ENCODE measurements at places on chromosomes 6 and 20. TPM values are rescaled to one million over a fixed set of nuclear protein-coding genes. Genes with fewer than 3 reads are reported as not detected.

- no peak for DNase-seq
Observed at GRCh38 chr20:1874450-1875182, 20.6 kb upstream of the SIRPA start.

DNA sequence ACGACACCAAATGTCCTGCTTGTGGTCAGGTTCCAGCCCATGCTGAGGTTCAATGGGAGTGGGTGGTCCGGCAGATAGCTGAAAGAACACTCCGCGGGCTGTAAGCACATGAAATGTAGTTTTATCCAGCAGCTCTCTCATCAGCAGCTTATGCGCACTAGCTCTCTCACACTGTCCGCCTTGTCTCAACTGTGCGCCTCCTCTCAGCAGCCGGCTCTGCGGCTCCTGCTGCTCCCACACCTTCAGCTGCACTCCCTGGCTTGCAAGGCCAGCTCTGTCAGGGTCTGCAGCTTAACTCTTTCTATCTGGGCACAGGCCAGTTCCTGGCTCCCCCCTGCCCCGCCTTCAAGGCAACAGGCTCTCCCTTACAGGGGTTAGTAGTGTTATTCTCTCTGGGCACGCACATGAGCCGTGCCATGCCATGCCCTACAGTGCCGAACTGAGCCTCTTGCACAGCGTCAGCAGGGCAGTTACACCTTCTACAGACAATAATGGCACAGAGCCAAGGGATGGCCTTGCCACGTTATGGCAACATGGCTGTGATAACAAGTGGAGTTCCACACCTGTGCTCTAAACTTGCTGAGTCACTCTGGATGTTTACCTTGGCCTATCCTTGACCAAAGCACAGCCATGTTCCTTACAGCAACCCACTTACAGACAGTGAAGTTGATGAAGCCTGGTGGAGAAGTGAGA lies 84.0 kb upstream of the LRFN2 start:
- no peak for DNase-seq

DNA sequence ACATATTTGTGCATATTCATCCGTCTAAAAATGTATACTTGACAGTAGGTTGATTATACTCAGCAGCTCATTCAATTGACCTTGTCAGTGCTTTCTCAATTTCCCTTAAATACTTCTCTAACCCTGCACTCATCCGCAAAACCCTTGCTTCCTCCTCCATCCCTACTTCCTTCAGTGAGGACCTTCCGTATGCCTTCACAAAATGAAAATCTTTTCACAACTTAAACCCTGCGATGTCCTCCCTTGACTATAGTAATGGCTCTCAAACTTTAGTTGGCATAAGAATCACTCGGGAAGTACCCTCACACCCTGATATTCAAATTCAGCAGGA lies 5.2 kb downstream of the MBOAT1 start:
- DNase-seq: no peak

DNA sequence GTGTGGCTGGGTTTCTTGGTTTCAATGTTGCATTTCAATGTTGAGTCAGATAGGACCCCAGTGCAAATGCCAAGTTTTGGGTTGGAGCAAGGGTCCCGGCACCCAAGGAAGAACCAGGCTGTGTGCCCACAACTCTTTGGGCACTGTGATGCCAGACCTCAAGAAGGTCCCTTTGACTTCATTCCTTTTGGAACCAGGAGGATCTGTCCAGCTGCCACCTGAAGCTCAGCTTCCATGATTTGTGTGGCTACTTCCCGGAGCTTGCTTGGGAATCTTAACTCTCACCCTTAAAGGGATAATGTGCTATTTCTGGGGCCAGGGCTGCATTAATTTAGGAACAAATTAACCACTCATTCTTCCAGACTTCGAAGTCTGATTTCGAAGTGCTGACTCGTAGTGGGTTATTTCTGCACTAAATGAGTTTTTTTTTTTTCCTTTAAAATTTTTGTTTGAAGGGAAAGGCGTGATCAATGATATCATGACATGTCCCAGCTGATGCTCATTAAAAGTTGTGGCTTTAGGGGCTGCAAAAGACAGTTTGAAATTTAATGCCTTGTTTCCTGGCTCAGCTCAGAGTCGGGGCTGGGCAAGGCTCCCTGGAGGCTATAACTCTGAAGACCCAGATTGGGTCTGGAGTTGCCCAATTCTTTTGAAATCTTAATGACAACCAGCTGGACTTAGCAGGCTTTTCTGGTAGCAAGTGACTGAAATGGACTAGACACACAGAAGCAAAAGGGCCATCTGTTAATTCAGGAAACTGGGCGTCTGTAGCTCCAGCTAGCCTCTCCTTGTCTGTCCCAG lies 24.0 kb upstream of the PHACTR3 start:
- DNase-seq: peak; percentile 53

- no peak for DNase-seq
Observed at GRCh38 chr6:65816991-65817390, 110.0 kb upstream of the EYS start.

- no peak for DNase-seq
Observed at GRCh38 chr6:110116258-110116657, 63.2 kb downstream of the WASF1 start.

GRCh38 chr20:62745279-62745951 lies 36.8 kb downstream of the NTSR1 start:
- DNase-seq: no peak

GRCh38 chr6:53894091-53894490 lies 99.3 kb downstream of the LRRC1 start:
- DNase-seq: no peak

DNA sequence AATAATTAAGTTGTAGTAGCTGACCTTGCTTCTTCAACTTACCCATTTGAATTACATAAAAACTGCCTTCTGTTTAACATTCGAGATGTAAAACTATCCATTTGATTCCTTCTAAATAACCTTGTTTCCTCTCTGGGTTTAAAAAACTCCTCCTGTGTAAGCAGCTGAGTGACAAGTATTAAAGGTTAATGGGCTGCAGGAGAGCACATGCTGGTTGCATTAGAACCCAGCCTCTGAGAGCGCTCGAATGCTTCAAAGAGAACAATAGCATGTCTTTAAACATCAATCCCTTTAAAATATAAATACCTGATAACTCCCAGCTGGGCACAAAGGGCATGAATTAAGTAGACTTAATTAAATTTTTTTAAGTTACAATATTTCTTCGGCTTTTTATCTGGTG lies 215.8 kb downstream of the EYA4 start:
- no peak for DNase-seq

DNA sequence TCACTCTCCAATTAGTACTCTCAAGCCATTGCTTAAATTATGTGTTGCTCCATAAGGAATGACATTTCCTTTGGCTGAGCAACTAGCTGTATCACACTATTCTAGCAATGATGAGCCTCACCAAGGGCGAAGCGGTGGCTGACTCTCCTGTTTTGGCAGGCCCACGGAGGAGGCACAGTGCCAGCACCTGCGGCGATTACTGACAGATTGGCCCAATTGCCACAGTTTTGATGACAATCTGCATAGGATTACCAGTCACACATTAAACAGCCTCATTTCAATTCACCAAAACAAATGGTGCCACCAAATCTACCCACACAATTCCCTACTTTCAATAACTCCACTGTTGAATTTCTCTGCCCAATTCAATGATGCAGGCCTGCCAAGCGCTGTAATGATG lies 286.9 kb downstream of the PTPRK start:
- no peak for DNase-seq

DNA sequence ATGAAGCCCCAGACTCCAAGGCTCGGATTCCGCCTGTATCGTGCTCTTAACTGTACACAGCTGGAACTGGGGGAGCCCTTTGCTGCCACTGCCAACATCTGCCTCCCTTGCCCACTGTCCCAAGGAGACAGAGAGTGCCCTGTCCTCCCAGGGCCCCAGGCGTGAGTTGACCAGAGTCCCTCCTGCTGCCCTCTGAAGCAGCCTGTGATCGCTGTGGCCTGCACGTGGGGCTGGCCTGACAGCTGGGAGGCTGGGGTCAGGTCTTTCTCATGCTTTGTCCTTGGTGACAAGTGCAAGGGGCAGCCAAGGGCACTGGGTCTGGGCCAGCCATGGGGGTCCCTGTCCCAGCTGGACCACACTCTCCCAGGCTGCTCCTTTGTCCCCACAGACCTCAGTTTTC lies 44.3 kb downstream of the KIAA1755 start:
- no peak for DNase-seq

DNA sequence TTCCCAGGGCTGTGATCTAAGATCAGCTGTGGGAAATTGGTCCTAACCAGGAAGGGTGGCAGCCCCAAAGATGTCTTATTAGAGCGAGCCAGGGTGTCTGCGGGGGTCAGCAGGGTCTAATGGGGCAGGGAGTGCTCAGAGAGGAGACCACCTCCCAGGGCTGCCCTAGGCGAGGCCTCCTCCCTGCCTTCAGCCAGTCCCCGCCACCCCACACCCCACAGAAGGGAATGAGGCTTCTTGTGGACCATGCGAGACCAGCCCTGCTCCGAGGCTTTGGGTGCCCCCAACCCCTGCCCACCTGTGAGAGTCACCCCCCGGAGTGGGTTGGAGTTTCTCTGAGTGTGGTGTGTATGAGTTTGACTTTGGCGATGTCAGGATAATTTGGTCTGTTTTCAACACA lies 37.8 kb downstream of the SYNJ2 start:
- DNase-seq: no peak

DNA sequence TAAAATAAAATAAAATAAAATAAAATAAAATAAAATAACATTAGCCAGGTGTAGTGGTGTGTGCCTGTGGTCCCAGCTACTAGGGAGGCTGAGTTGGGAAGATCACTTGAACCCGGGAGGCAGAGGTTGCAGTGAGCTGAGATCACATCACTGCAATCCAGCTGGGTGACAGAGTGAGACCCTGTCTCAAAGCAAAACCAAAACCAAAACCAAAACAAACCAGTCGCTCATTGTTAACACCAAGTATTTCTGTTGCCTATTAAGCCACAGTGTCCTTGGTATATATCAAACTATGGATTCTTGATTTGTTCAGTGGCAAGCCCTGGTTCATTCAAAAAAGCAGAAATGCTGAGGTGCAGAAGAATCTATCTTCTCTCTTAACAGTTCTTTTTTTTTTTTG lies 65.7 kb downstream of the PYGB start:
- DNase-seq: no peak

Gene TNFRSF6B
- polyA plus RNA-seq: 1.8 TPM

DNA sequence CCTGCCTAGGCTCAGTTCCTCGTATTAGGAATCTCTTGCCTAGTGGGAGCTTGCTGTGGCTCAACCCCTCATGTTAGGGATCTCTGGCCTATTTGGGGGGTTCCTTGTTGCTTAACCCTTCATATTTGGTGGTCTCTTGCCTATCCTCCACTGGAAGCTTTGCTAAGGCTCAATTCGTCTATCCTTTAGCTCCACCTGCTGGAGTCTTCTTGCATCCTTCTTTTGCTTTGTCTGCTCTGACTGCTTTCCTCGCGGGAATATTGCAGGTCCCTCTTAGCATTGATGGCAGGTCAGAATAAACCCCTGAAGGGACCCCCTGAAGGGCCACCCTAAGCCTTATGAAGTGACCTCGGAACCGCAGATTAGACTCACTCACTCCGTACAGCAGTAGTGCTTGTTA lies 203.0 kb upstream of the TBX18 start:
- DNase-seq: no peak

Gene AARS2
- polyA plus RNA-seq: 12.7 TPM

Gene TDRD6
- polyA plus RNA-seq: 2.1 TPM

DNA sequence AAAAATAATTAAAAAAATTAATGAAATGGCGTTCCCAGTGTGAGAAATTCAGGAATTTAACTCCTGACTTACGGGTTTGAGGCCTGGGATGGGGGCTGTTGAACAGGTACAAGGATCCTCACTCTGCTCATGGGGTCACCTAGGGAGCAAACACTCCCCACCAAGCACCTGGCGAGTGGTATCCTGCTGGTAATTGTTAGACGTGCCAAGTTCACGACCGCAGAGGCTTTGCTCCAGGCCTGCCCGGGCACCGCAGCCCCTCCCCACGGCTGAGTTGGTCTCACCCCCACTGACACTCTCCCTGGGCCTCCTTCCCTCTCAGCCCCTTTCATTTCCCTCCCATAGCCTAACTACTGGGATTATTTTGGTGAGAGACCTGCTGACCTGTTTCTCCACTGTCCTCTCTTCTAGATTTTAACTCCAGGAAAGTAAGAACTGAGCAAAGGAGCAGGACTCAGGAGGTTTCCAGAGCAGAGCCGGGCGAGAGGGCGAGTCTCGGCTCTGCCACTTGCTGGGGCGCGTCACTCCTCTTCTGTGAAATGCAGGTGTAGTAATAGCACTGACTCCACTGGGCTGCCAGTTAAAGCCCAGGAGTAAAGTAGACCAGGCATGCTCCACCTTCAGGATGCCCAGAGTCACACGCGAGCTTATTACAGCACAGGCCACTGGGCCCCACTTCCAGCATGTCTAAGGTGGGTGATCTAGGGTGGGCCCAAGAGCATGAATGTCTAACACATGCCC lies 22.8 kb downstream of the BMP7 start:
- no peak for DNase-seq

DNA sequence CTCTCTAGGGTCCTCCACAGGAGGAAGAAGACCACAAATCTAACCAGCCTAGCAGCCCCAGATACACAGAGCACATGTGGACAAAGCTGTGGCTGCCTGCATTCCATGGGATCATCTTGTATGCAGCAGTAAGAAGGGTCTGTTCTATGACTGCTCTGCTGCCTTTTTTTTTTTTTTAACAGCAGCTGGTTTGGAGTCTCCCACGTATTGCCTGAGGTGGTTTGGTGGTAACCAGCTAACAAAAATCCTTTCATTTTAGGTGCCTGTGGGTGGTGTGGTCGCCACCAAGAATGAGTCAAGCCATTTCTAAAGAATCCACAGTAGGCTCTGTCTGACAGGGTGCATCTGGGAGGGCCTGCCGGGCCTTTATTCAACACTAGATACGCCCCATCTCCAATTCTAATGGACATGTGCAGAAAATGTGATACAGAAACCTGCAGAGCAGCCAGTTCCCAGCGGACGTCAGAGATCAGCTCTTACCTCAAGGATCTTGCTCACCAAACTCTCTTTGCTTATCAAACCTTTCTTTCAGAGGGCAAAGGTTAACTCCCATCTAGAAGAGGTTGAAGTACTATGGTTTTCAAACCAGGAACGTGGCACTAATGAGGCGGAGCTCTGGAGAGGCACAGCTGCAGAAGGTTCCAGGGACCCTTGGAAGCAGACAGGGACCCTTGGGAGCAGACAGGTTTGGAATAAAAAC lies 32.0 kb downstream of the GNAS-AS1 start:
- DNase-seq: no peak

Gene MEI4
- polyA plus RNA-seq: 2.7 TPM

Gene PCNA
- 174 TPM for polyA plus RNA-seq

DNA sequence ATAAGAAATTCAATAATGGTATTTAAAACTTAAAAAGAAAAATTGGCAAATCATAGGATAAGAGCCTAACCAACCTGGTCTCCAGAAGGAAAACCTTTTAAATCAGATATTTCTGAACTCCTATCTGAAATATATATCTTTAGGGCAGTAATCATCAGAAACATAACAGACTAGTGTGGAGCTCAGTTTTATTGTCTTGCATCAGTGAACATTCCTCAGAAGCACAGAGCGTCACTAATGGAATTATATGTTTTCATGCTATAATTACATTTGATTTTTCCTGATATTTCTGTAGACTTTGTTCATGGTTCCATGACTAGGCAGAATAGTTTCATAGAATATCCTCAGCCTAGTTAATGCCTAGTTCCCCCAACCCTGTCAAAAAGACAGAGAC lies 262.2 kb downstream of the EYA4 start:
- no peak for DNase-seq

Measured in right renal pelvis (tissue), 4 donors.